ENCODE measurements at places on chromosomes 12 and 14. TPM values are rescaled to one million over a fixed set of nuclear protein-coding genes. Genes with fewer than 3 reads are reported as not detected.

PLEKHH1 gene
- not detected for total RNA-seq

GRCh38 chr12:92779902-92780301, 77.1 kb downstream of the PLEKHG7 start:
- no peak for DNase-seq

DNA sequence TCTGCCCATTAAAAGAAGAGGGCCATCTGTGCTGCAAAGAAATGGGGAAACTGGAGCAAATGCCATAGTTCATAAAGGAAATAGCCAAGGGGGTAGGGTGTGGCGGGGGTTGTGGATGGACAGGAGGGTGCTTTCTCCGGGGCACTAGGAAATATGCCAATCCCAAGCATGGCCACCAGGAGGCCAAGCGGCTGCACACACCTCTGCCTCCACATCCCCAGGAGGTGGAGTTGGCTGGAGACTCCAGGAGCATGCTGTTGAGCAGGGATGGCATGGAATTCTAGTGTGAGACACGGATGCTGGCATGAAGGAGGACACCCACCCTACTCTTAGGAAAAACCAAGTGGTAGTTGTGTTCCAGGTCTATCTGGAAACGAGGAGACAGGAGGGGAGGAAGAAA, 25.2 kb downstream of the NID2 start:
- DNase-seq: peak; percentile 23

DNA sequence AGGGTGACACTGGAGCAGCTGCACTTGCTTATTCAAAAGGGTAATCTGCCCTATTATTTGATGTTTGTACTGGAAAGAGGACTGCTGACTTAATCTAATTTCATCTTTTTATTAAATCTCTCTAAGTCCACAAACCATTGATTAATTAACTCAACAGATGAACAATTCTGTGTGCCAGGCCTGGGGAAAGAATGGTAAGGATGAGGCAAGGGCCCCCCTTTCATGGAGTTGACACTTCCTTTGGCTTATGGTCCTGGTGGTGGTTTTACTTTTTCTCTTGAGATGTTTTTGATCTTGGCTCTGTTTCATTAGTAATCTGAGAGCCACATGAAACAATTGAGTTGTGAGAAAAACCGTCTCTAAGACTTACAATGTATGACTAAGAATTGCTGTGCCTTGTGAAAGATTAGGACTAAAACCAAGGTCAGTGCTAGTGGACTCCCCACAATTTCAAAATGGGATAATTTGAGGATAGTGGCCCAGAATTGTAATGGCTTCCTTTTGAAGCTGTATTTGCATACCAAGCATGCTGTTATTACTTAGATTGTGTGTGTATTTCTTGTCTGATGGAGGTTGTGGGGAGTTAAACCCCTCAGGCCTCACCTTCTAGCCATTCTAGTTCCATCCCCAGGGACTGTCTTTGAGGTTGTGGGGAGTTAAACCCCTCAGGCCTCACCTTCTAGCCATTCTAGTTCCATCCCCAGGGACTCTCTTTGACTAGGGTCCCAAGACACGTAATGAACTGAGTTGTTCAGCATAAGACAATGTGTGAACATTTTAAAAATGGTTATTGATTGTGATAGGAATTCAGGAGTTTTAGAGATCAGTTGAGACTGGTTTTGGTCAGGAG, 52.5 kb upstream of the EVL start:
- DNase-seq: no peak

CLEC9A gene
- total RNA-seq: not detected

DNA sequence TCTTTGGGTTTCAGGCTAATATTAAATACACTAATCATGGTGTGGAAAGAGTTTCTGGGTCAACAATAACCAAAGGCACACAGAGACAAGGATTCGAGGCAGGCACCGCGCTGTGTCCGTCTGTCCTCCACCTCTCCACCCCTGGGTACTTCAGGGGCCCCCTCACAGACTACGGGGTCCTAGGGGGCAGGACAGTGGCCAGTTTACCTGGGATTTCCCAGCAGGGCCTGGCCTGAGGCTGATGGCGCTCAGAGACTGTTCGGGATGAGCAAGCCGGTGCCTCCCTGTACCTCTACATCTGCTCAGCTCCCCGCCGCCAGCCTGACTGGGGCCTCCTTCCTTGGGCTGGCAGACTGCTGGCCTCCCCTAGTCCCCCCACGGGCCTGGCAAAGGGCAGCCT, 18.1 kb upstream of the EIF5 start:
- DNase-seq: no peak

DNA sequence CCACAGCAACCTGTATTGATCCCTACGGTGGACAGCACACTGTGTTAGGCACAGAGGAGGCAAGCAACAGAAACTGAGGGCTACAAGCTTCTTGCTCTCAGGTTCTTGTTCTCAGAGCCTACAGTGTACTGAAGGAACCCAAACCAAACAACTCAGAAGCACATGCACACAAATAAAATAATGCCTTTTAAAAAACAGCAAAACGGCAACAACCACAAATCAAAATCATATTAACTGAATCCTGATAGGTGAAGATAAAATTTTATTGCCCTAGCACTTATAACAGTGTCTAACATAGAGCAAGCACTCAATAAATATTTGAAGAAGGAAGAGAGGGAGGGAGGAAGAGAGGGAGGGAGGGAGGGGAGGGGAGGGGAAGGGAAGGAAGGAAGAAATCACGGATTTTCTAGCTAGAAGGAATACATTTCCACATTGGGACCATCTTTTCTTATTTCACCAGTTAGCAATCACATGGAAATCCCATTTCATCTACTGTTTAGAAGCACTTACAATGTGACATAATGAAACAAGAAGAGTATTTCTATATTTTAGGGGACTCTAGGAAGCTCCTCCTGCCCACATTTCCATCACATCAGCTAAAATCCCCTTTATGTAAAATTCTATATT, 27.2 kb downstream of the DMAC2L start:
- no peak for DNase-seq

CCDC60 gene
- total RNA-seq: not detected

- no peak for DNase-seq
These were observed 91.7 kb upstream of the MYL2 start for GRCh38 chr12:111011999-111012600.

FAM222A gene
- total RNA-seq: 2.4 TPM
